ENCODE measurements at places on chromosomes 11 and 22. TPM values are rescaled to one million over a fixed set of nuclear protein-coding genes. Genes with fewer than 3 reads are reported as not detected.

The KCNQ1OT1 gene
- total RNA-seq: 1.2 TPM

DNA sequence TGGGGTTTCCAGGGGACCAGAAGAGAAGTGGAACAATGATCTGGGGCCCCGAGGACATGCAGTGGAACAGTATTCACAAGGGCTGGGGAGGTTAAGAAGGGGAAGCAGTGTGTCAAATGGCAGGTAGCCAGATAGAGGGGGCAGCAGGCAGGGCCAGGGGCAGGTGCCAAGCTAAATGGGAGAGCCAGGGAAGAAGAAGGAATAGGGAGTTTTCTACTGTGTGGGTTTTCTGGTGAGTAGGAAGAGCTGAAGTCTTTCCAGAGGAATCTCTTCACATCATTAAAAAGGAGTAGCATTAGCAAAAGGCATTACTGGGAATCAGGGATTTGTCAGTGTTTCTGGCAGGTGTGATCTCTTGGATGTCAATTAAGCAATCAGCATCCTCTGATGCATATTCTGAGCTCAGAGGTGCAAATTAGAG lies 55.8 kb downstream of the IRAG1 start:
- peak; percentile 32 for DNase-seq

DNA sequence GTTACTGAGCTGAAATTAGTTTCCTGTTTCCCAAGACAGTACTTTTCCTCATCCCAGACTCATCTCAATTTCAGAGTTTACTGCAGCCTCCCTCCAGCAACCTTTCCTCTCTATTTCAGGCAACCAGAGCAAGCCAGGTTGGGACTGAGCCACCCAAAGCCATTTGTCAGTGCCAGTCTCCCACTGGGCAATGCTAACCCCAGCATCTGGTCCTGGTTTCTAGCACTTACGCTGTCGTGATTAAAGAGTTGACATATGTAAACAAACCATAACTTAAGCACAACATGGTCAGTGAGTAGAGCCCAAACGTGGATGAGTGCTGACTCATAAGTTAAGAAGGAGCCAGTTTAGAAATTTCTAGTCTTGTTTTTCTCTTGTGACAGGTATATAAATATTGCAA lies 119.6 kb upstream of the BLID start:
- DNase-seq: no peak

GRCh38 chr11:69359735-69360480 lies 66.0 kb downstream of the MYEOV start:
- DNase-seq: peak; percentile 59

DNA sequence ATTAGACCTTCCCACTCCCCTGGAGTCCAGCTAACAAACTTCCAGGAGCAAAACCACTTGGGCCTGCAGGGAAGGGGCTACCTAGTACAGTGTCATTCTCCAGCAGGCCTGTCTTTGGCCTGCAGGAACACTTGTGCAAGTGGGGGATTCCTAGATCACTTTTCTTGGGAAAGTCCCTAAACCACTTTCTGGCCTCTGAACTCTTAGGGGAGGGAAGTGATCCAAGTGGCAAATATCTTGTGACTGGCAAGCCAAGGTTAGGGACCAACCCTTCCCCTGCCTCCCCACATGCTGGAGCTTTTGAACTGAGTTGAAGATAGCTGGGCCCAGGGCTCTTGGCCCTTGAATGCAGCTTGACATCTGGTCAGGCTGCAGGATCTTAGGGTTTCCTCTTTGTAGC lies 17.2 kb downstream of the PPFIBP2 start:
- DNase-seq: no peak

GRCh38 chr11:19713196-19714021 lies 772 bp downstream of the NAV2 start:
- DNase-seq: no peak
